GM12891 (cell line): ENCODE measurements at places on chromosomes 12 and 14.

DNA sequence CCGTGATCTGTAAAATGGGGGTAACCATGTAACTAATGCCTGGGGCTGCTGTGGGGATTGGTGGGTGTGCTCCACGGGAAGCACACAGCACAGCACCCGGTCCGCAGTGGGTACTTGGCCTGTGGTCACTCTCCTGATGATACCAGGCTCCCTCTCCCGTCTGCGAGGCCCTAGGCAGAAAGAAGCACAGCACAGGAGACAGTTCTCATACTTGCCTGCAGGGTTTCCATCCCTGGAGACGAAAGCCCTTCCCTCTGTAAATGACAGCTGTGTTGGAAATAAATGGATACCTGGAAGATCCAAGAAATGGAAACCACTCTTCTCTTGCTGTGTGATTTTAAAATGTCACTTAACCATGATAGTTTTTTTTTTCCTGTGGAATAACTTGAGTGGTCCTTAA is 7.9 kb upstream of the PRMT8 start:
- DNase-seq = no peak

GRCh38 chr14:56482310-56482911 is 97.2 kb upstream of the TMEM260 start:
- no peak for DNase-seq

DNA sequence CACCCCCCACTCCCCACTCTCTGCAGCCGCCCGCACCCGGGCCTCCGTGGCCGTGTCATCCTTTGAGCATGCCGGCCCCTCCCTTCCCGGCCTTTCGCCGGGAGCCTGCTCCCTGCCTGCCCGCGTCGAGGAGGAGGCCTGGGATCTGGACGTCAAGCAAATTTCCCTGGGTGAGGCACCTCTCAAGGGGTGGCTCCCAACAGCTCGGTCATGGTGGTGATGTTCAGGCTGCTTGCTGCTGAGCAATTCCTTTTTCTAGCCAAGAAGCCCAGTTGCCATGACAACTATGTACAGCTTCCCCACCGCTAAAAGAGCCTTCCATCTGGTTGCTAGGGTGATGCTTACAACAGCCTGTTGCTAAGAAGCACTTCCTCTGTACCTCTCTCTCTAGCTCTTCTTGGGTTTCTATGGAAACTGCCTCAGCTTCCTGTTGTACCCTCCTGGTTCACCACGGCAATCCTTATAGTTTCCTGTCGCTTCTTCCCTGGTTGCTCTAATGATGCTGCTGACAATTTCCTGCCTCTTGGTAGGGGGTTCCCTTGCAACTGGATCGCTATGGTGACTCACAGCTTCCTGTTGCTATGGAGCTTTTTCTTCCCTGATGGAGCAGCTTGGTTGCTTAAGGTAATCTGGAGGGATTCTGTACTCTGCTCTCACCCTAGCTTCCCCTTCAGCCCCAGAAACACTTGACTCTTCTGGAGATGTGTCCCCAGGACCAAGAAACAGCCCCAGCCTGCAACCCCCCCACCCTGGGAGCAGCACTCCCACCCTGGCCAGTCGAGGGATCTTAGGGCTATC is 11.0 kb downstream of the ZNF219 start:
- peak; percentile 67 for DNase-seq

DNA sequence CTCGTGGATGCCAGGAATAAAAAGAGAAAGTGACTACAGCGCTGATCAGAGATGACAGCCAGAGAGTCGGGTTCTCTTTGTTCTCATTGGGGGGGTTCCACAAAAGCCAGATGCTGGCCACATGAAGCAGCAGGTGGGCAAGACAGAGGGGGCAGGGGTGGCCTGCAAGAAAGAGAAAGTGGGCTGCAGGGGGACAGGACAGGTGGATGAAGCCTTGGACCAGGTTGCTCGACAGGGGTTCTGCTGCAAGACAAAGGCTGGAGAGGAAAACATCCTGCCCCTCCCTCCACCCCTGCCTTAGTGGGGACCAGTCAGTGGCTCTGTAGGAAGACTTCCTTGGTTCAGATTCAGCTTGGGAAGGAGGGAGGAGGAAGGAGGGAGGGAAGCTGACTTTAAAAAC is 126.2 kb downstream of the KSR2 start:
- DNase-seq = no peak

DNA sequence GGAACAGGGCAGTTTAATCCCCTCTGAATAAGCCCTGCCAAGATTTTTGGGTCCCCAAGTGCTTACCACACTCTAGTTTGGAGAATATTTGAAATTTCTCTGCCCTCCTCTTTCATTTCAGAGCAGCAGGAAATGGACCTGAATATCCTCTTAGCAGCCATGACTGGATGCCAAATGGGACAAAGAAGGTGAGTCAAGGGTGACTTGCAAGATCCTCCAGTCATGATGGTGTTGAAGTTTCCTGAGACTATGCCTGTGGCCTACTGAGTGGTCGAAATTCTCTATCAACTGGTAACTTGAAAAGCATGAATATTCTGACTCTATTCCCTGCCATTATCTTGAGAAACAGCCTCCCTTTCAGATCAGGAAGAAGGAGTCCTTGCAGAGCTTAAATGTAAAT is 1674.7 kb upstream of the SEL1L start:
- no peak for DNase-seq

DNA sequence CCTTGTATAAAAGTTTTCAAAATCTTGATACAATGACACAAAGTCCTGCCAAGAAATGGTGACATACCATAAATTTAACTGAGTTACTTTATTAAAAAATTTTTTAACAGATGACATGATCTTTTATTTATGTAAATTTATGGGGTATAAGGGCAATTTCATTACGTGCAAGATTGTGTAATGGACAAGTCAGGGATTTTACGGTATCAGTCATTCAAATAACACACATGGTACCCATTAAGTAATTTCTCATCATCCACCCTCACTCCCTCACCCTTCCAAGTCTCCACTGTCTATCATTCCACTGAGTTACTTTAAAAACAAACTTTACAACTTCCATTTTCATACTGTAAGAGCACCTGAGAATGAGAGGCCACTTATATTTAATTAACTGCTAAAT is 37.4 kb downstream of the SPTLC2 start:
- no peak for DNase-seq

DNA sequence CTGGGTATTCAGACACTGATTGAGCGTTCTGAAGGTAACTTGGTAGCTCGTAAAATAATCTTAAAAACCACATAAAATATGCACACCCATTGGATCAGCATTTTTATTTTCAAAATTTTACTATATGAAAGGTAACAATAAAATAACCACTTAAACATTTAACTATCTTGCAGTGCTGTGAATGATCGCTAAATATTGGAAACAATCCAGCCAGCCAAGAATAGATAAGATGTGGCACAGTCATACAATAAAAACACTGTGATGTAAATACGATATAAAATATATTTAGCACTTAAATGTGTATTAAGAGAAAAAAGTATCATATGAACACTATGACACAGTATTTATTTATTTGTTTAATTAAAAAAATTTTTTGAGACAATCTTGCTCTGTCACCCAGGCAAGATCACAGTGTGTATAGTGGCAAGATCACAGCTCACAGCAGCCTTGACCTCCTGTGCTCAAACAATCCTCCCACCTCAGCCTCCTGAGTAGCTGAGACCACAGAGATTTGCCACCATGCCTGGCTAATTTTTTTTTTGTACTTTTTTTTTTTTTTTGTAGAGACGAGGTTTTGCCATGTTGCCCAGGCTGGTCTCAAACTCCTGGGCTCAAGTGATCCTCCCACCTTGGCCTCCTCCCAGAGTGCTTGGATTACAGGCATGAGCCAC is 39.4 kb downstream of the SDR9C7 start:
- DNase-seq = no peak

DNA sequence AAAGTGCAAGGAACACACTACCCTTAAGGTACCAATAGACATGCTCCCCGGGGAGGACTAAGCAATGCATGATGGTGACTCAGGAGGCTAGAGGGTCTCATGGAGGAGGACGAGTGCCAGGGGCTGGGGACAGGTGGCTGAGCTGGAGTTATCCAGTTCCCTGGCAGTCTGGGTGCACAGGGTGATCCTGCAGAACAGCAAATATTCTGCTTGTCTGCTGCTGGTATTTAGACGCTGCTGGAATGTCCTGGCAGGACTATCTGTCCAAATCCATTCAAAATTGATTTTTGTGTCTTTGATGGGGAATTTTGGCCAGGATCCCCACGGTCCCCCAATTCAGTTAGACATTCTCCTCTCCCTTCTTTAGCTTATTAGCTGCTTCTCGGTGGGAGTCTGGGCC is 138.7 kb downstream of the C12orf75 start:
- DNase-seq = no peak

GRCh38 chr14:61342486-61342885 is 21.1 kb downstream of the PRKCH start:
- no peak for DNase-seq
